NCI-H460 (cell line): ENCODE measurements at places on chromosomes 12 and 14. TPM values are rescaled to one million over a fixed set of nuclear protein-coding genes. Genes with fewer than 3 reads are reported as not detected.

LUM gene
- 15.0 and 18.5 TPM in 2 replicates for total RNA-seq

AMN1 gene
- 19.0 and 20.1 TPM in 2 replicates for total RNA-seq

GRCh38 chr12:91397866-91398532 is 215.4 kb upstream of the DCN start:
- DNase-seq, result no peak

GRCh38 chr12:48969833-48970701 is 1.5 kb downstream of the WNT10B start:
- DNase-seq, result no peak

- DNase-seq, result peak; percentile 64
Measured at GRCh38 chr14:99884834-99885648, 91.8 kb downstream of the EML1 start.

RAD9B gene
- total RNA-seq, result 0.12 and 0.43 TPM in 2 replicates

DNA sequence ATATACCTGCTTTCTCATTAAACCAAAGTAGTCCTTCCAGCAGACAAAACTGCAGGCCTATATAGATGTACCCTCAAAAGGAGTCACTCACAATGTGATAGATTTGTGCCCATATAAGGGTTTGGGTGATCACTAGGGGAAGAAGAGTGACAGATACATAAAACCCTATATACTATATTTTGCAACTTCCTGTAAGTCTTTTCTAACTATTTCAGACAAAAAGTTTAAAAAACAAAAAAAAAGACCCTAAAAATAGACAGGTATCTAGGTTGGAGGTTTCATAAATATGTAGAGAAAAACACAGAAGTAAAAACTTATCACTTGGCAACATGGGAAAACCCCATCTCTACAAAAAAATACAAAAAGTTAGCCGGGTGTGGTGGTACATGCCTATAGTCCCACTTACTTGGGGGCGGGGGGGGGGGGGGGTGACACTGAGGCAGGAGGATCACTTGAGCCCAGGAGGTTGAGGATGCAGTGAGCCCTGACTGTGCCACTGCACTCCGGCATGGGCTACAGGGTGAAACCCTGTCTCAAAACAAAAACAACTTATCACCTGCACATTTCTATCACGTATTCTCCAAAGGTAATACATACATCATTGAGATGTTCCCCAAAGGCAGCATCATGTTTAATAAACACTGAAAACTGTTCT is 2.9 kb downstream of the VCPKMT start:
- no peak for DNase-seq

RASSF8 gene
- total RNA-seq, result 112 and 116 TPM in 2 replicates

DNA sequence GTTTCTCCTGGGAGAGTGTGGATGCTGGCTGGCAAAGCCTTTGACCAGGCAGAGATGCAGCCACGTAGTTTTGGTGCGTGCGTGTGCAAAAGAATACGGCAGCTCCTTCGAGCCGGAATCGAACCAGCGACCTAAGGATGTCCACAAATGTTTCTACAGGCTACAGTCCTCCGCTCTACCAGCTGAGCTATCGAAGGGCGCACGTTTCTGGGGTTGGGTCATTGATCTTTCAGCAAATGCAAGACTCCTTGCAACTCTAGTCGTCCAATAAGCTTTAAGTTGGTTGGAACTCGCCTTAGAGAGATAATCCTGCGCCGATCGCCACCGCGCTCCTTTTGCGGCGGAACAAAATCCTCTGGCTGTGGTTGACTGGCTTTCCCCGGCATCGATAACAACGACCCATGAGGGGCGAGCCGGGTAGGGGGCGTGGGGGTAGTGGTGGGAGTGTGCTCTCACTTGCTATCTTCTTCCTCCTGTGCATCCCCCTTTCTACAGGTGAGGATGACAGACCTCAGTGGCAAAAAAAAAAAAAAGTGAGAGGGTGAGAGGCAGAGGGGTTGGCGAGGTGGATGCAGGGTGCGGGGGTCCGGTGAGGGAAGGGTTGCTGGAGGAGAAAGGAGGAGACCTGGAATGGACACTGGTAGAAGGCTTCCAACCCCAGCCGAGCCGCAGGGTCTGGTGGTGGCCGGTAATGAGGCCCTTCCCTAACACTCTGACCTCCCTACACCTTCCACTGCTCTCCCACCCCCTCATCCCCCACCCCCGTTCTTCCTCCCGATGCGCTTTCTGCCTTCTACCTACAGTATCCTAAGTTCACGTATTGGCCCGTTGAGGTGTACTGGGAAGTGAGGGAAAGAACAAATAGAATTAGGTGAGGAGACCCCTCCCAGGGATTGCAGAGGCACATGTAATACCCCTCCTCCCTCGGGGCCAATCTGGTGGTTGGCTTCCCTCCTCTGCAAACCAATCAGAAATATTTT is 11.8 kb upstream of the OR6S1 start:
- peak; percentile 75 for DNase-seq

DNA sequence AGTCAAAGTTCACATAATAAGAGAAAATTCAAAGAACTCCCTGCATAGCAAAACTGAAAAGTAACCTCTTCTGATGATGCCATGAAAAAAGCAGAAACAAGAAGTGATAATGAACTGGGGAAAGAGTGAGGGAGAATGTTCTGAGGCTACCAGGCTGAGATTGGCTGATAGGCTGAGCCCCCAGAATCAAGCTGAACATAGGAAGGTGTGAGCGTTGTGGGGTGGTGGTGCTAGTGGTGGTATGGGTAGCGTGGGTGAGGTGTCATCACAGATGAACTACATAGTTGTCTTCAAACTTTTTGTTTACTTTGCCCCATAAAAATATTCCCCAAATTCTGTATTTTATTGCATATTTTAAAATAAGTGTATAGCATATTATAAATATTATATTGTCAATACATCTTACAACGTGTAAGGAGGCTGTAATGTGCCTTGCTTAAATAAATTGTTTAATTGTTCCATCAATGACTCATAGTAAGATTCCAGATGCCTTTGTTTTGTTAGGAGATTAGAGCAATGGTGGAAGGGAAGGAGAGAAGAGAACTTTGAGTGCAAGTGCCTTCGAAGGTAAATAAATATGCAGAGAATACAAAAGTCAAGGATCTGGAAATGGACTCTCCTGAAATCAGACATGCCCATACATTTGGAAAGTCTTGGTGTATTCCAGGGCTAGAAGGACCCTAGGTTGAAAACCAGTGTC is 15.8 kb upstream of the CFAP54 start:
- no peak for DNase-seq

DNA sequence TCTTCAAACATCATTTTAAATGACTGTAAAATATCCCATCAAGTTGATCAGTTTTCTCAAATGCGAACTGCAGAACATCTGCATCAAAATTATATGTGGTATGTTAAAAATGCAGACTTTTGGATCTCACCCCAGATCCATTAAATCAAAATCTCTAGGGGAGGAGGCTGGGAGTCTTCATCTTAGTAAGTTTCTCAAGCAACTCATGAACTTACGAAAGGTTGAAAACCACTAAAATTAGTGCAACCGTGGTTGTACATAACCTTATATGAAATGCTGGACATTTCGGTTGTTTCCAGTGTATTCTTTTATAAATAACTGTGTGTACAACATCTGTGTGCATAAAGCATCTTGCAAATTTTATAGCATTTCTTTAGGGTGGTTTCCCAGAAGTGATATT is 39.2 kb downstream of the ZFP36L1 start:
- DNase-seq, result no peak

- DNase-seq, result no peak
Measured at GRCh38 chr12:69698054-69698453, 1.0 kb downstream of the BEST3 start.

DNA sequence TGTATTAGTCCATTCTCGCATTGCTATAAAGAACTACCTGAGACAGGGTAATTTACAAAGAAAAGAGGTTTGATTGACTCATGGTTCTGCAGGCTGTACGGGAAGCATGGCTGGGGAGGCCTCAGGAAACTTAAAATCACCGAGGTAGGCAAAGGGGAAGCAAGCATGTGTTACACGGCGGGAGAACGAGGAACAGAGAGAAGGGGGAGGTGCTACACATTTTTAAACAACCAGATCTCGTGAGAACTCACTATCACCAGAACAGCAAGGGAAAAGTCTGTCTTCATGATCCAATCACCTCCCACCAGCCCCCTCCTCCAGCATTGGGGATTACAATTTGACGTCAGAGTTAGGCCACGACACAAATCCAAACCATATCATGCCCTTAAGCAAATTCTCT is 13.3 kb upstream of the MAX start:
- DNase-seq, result no peak

- peak; percentile 47 for DNase-seq
Measured at GRCh38 chr14:54651649-54652048, 84.7 kb downstream of the SAMD4A start.

DNA sequence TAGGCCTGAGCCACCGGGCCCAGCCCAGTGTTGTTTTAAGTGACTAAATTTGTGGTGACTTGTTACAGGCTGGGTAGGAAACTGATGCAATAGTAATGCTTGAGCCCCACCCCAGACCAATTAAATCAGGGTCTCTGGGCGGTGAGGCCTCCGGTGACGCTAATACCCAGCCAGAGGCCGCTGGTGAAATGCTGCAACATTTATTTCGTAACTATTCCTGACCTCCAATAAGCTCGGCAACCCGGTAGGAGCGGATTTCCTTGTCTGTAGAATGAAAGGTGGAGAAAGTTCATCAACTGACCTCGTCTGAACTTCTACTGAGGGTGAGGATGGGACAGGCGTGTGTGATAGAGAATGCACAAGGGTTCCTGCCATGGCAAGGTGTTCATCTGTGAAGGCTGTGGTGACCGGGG is 42.3 kb downstream of the FZD10 start:
- DNase-seq, result no peak

METTL1 gene
- total RNA-seq, result 14.2 and 23.3 TPM in 2 replicates

SLC17A8 gene
- total RNA-seq, result not detected in 2 replicates

PLXNC1 gene
- total RNA-seq, result 0.02 TPM in 1 of 2 replicates, not detected in the other

GRCh38 chr14:87108726-87109125 is 884.3 kb downstream of the GALC start:
- DNase-seq, result no peak

AMN gene
- total RNA-seq, result 0.20 and 0.29 TPM in 2 replicates

APOLD1 gene
- 0.42 and 1.4 TPM in 2 replicates for total RNA-seq

DNA sequence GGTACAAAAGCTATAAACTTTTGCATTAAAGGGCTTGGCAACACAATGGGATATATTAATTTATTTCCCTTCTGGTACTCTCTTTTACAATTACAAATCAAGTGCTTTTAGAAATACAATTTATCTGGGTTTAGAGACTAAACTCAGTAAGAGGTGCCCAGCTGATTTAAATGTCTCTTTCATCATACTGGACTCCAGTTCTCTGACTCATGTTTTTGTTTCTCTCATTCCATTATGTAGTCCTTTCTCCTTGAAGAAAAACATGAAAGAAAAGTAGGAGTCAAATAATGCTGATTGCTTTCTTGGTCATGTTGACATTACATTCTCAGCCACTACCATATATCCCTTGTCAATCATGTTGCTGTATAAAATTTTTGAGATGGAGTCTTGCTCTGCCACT is 36.3 kb upstream of the CFL2 start:
- no peak for DNase-seq

- no peak for DNase-seq
Measured at GRCh38 chr12:3363608-3364007, 127.4 kb upstream of the PRMT8 start.

- no peak for DNase-seq
Measured at GRCh38 chr12:93587611-93588010, 15.1 kb downstream of the SOCS2 start.

MGP gene
- not detected in 2 replicates for total RNA-seq

- DNase-seq, result no peak
Measured at GRCh38 chr14:99964979-99965378, 100.2 kb upstream of the EVL start.

E2F7 gene
- 7.3 and 8.7 TPM in 2 replicates for total RNA-seq

TOX4 gene
- 24.7 and 26.8 TPM in 2 replicates for total RNA-seq

GRCh38 chr14:96105089-96105925 is 66.1 kb downstream of the C14orf132 start:
- no peak for DNase-seq

DNA sequence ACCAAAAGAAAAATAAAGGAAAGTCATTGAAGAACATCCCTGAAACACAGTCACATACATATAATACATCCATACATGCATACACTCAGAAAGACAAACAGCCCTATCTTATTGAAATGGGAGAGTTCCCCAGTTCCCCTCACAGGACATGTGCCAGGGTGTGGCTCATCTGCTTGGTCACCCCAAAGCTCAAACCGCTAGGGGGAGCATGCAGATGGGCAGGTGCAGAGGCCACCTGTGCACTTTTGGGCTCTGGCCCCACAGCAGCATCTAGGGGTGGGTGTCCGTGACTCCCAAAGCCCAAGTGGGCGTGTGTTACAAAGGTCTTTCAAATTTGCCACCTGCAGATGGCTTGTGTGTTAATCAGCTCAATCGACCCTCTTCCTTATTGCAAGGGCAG is 75.2 kb downstream of the CMAS start:
- DNase-seq, result no peak

TROAP gene
- 35.2 and 50.5 TPM in 2 replicates for total RNA-seq

DNA sequence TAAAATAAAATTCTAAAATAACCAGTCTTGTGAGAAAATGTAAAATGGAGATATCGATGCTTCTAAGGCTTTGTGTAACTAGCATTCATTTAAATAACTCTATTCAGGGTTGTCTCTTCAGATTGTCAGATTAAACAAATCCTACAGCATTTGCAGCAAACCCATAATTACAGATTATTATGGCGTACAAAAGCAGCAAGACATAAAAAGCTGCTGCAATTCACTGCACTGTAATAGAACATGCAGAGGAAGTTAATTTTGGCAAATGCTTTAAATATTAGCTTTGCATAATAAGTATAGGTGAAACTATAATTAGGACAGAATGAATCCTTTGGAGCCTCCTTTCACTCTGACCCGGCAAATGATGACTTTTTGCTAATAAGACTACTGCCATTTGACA is 98.3 kb downstream of the INSM2 start:
- DNase-seq, result no peak

GRCh38 chr12:56546680-56547079 is 25.1 kb downstream of the RBMS2 start:
- DNase-seq, result no peak

DNA sequence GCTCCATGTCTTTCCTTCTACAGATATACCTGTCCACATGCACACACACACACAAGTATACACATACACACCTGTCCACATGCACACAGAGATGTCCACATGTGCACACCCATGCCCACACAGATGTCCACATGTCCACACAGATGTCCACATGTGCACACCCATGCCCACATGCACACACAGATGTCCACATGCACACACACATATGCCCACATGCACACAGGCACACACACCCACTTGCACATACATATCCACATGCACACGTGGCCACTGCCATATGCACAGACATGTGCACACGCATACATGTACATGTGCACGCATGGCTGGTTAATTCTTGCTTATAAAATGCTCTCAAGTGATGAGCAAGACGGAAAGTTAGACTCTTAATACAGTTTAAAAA is 32.2 kb downstream of the ELK3 start:
- DNase-seq, result no peak

WSCD2 gene
- not detected in 2 replicates for total RNA-seq
